ENCODE measurements at places on chromosomes 4 and X.

DNA sequence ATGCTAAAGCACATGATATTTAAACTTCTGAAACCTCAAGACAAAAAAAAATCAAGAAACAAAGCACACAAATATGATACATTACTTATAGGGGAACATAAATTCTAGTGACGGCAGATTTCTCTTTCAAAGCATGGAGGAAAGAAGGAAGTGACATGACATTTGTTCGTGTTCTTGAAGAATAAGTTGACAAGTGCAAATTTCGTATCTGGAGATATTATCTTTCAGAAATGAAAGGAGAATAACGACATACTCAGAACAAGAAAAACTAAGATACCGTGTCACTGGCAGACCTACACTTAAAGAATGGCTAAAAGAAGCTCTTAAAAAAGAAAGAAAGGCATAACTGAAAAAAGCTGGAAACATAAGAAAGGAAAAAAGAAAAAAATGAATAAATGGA is 16.6 kb downstream of the CENPVL2 start:
- no peak for DNase-seq
- H3K27ac ChIP-seq: no peak overlapping the region
- no peaks in the 10 kb centered on the region for H3K4me1 ChIP-seq
- H3K27me3 ChIP-seq: no peaks in the 10 kb centered on the region
- H3K4me3 ChIP-seq: no peak overlapping the region

DNA sequence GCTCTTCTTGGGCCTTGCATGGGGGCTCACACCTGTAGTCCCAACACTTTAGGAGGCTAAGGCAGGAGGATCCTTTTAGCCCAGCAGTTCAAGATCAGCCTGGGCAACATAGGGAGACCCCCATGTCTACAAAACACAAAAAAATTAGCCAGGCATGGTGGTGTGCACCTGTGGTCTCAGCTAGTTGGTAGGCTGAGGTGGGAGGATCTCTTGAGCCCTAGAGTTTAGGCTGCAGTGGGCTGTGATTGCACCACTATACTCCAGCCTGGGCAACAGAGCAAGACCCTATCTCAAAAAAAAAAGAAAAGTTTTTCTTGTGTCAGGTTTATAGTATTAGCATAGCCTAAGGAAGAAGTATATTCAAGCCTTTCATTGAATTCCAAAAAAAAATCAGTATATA is 30.8 kb upstream of the FAM241A start:
- no peak overlapping the region for H3K27ac ChIP-seq
- no peak for DNase-seq
- H3K36me3 ChIP-seq: no peaks in the 10 kb centered on the region
- no peaks in the 10 kb centered on the region for H3K4me1 ChIP-seq
- no peak overlapping the region for H3K4me3 ChIP-seq
- no peaks in the 10 kb centered on the region for H3K27me3 ChIP-seq

- H3K27me3 ChIP-seq: no peaks in the 10 kb centered on the region
- no peaks in the 10 kb centered on the region for H3K36me3 ChIP-seq
- no peak for DNase-seq
- H3K4me3 ChIP-seq: no peak overlapping the region
- no peaks in the 10 kb centered on the region for H3K4me1 ChIP-seq
- H3K27ac ChIP-seq: no peak overlapping the region
These were observed 183.4 kb downstream of the PACRGL start for GRCh38 chr4:20883677-20884076.

GRCh38 chr4:133464311-133464710 is 315.2 kb downstream of the PCDH10 start:
- DNase-seq: no peak
- H3K4me1 ChIP-seq: no peaks in the 10 kb centered on the region
- no peak overlapping the region for H3K4me3 ChIP-seq
- no peaks in the 10 kb centered on the region for H3K27me3 ChIP-seq

DNA sequence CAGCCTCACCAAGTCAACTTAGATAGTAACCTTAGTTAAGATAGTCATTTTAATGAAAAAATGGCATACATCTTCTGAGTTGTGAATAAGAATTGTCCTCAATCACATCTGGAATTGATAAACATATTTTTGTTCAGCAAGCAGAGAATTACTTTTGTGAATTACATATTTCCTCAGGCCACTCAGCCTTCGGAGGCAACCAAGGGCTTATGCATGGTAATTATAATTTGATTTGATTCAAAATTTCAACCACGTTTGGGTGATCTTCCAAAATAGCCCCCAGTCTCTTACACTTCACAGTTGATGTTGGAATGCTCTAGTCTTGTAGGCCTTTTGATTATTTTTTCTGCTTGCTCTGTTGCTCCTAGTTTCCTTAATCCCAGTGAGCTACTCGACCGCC is 63.4 kb downstream of the GALNTL6 start:
- H3K4me1 ChIP-seq: no peaks in the 10 kb centered on the region
- no peaks in the 10 kb centered on the region for H3K36me3 ChIP-seq
- no peaks in the 10 kb centered on the region for H3K27me3 ChIP-seq
- no peak overlapping the region for H3K27ac ChIP-seq
- DNase-seq: no peak

DNA sequence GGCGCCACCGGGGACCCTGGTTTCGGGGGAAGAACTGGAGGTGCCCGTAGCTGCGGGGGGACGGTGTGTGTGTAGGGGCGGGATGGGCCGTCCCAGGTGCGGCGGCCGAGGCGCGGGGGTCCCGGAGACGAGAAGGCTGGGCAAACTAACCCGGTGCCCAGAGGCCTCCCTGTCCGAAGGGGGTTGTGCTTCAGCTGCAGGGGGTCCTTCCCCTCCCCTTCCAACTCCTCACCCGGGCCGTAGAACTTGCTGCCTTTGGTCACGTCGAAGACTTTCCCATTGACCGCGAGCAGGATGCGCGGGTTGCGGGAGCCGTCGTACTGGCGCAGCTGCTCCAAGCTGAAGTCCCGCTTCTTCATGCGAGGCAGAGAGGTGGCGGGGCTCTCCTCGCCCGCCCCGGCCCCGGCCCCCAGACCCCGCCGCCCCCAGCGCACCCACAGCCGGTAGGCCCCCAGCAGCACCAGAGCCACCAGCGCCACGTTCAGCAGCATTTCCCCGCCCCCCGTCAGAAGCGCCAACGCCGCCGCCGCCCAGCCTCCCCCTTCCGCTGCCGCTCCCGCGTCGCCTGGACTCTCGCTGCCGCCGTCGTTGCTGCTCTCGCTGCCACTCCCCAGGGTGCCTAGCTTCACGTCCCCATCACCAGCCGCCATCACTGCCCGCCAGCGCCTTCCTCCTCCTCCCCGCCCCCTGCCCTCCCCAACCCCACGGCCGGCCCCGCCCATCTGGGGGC is at the start of gene PGRMC2:
Gene PGRMC2 (minus strand): TSS at position 673 of the 730 bp plus-strand sequence. CDS start 23 bp downstream, at position 650.
- peak within 1 kb of the TSS; percentile 95 for H3K27ac ChIP-seq
- peak within 1 kb of the TSS; percentile 79 for H3K4me3 ChIP-seq
- peaks cover 67% of the 10 kb centered on the region for H3K4me1 ChIP-seq
- H3K36me3 ChIP-seq: no peaks in the 10 kb centered on the region

DNA sequence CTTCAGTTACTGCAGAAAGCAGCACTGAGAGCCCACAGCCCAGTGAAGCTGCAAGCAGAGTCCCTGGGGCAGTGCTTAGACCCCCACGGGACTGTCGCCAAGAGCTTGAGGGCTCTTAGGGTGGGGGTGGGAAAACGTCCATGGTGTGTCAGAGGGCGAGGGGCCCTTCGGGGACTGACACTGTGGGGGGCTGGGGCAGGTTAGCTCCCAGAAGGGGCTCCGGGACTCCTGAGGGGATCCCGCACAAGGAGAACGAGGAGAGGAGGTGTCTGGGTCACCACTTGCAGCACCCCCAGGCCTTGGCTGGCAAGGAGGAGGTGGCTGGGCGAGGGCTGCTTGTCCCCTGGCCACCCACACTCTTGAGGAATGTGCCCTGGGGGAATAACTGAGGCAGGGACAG is 20.8 kb downstream of the NAT8L start:
- H3K36me3 ChIP-seq: no peaks in the 10 kb centered on the region
- H3K4me3 ChIP-seq: no peak overlapping the region
- H3K27me3 ChIP-seq: no peaks in the 10 kb centered on the region
- H3K27ac ChIP-seq: no peak overlapping the region
- H3K4me1 ChIP-seq: no peaks in the 10 kb centered on the region

GRCh38 chr4:54097152-54097551 is 2.8 kb upstream of the GSX2 start:
- H3K4me1 ChIP-seq: peaks cover 20% of the 10 kb centered on the region
- peaks cover 22% of the 10 kb centered on the region for H3K27me3 ChIP-seq

- H3K36me3 ChIP-seq: no peaks in the 10 kb centered on the region
- DNase-seq: no peak
- no peaks in the 10 kb centered on the region for H3K27me3 ChIP-seq
- no peak overlapping the region for H3K27ac ChIP-seq
- H3K4me1 ChIP-seq: no peaks in the 10 kb centered on the region
These were observed 44.4 kb downstream of the PDHA1 start for GRCh38 chrX:19388064-19388679.

GRCh38 chrX:154731881-154732280 is 19.0 kb downstream of the GAB3 start:
- H3K36me3 ChIP-seq: no peaks in the 10 kb centered on the region
- H3K4me3 ChIP-seq: no peak overlapping the region
- H3K27me3 ChIP-seq: no peaks in the 10 kb centered on the region
- DNase-seq: no peak

GRCh38 chr4:146638333-146638785 is 334 bp upstream of the POU4F2 start:
- H3K27me3 ChIP-seq: peaks cover 38% of the 10 kb centered on the region
- DNase-seq: no peak
- H3K27ac ChIP-seq: no peak overlapping the region

GRCh38 chr4:109590905-109591304 is 30.9 kb downstream of the MCUB start:
- H3K27me3 ChIP-seq: no peaks in the 10 kb centered on the region
- no peak for DNase-seq
- no peaks in the 10 kb centered on the region for H3K36me3 ChIP-seq
- H3K4me1 ChIP-seq: peaks cover 17% of the 10 kb centered on the region
- H3K27ac ChIP-seq: no peak overlapping the region

- no peaks in the 10 kb centered on the region for H3K36me3 ChIP-seq
- no peak overlapping the region for H3K27ac ChIP-seq
- no peak for DNase-seq
- peaks cover 17% of the 10 kb centered on the region for H3K4me1 ChIP-seq
- no peak overlapping the region for H3K4me3 ChIP-seq
These were observed 40.1 kb downstream of the HTT-AS start for GRCh38 chr4:3034231-3034630.

DNA sequence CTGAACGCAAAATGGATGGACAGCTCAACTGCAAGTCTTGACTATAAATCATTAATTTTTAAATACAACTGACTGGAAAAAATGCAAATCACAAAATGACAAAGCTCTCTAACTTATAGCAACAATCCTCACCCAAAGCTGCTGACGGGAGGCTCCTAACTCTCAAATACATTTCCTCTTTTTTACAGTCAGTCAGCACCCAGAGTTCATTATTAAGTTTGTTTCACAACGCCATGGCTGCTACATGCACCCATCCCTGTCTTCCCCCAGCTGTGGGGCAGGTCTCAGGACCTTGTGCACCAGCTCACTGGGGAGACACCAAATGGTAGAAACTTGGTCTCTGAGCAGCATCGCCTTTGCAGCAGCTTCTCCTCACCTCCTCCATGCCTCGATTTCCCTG is 97.6 kb downstream of the SLC34A2 start:
- no peaks in the 10 kb centered on the region for H3K36me3 ChIP-seq
- DNase-seq: no peak
- no peak overlapping the region for H3K4me3 ChIP-seq
- H3K27ac ChIP-seq: no peak overlapping the region
- no peaks in the 10 kb centered on the region for H3K4me1 ChIP-seq

GRCh38 chrX:17977696-17978095 is 116.6 kb upstream of the RAI2 start:
- H3K36me3 ChIP-seq: no peaks in the 10 kb centered on the region
- H3K4me1 ChIP-seq: no peaks in the 10 kb centered on the region
- H3K27me3 ChIP-seq: no peaks in the 10 kb centered on the region
- H3K27ac ChIP-seq: no peak overlapping the region
- no peak for DNase-seq
- H3K4me3 ChIP-seq: no peak overlapping the region

DNA sequence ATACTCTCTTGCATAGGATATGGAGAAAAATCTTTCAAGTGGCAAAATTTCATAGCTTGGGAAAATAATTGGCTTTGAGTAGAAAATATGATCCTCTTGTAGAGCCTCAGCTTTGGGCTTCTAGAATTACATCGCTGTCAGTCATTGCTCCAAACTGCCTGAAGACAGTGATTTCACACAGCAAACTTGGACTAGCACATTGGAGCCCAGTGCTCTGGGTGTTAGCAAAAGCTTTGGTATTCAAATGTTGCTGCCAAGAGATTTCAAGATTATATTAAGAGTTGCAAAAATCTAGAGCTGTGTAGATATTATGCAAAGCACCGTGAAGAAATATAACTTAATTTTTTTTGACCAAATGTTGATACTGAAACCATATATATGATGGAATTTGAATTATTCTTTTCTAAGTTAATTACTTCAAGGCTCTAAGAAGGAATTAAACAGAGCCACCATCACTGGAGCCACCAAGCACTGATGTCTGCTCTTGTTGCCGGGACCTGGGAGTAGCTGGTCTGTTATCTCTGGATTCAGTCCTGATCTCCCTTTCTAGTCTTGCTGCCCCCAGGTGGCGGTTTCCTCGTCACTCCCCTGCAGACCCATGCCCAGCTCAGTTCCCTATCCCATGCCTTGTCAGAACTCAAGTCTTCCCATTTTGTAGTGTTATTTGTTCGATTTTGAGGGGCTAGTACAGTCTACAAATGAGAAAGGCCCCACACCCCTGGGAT is 260.7 kb upstream of the SFRP2 start:
- no peak overlapping the region for H3K4me3 ChIP-seq
- H3K4me1 ChIP-seq: no peaks in the 10 kb centered on the region
- H3K27ac ChIP-seq: peak overlapping the region; percentile 54
- H3K36me3 ChIP-seq: no peaks in the 10 kb centered on the region

- DNase-seq: no peak
- peak within 1 kb of the TSS; percentile 87 for H3K27ac ChIP-seq
- peak within 1 kb of the TSS; percentile 48 for H3K4me3 ChIP-seq
These were observed at the start of gene GK for GRCh38 chrX:30653415-30654131. GK (plus strand) TSS chrX:30653423; CDS start chrX:30653538, 115 bp downstream.

DNA sequence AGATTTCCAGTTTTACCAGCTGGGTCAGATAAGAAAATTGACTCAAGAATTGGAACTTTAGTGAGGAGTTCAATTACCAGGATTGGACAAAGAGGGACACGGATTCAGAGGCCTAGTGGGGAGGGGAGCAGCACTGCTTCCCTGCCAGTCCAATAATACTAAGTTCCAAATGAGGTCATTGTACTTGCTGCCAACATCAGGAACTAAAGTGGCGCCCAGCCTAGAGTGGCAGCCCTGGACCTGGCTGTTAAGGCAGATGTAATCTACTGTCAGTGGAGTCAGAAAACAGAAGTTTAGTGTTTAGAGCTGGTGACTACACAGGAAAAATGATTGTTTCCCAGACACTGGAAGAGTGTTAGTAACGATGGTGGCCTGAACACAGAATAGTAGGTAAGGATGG is 42.7 kb upstream of the RAPGEF2 start:
- DNase-seq: no peak
- H3K4me3 ChIP-seq: no peak overlapping the region

All from esophagus squamous epithelium (tissue), 5 donors.